ENCODE measurements at places on chromosomes 13 and 19.
A peak's percentile ranks its signal among the peaks of the same experiment; 100 is the strongest.

- no peak for DNase-seq
Observed at GRCh38 chr13:103394618-103395017, 328.4 kb upstream of the SLC10A2 start.

DNA sequence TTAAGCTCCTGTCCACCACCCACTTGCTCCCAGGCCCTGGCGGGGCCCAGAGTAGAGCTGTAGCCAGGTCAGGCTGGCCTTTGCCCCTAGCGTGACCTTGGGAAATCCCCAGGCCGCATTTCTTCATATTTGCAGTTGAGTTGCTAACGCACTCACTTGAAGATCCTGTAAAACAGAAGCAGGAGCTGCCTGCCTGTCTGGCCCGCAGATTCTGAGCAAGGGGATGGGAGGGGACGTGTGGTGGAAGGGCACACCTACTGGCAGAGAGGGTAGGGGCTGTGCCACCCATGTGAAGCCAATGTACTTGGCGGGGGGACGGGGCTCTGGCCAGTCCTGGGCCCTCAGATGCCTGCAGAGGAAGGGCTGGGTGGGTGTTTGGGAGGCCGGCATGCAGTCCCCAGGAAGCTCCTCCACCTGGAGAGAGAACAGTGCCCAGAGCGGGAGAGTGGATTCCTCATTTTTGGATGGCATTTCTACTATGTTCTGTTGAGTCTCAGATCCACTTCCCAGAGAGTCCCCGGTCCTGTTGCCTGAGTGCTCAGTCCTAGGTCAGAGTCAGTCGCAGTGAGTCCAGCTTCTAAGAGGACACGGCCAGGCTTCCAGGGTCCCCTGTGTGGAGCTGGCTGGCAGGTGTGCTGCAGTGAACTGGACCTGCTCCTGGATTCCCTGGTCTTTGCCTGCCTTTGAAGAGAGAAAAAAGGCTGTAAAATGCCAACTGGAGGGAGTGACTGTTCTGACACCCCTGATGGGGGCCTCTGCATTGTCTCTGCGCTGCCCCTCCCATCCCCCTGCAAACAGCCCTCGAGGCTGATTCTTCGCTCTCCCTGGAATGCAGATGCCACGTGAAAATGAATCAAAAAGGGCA, 62.9 kb downstream of the GGACT start:
- no peak for DNase-seq

GRCh38 chr13:99224021-99224420, 23.4 kb downstream of the UBAC2 start:
- no peak for DNase-seq

GRCh38 chr19:41872775-41873647, 4.1 kb upstream of the CD79A start:
- peak; percentile 86 for DNase-seq

DNA sequence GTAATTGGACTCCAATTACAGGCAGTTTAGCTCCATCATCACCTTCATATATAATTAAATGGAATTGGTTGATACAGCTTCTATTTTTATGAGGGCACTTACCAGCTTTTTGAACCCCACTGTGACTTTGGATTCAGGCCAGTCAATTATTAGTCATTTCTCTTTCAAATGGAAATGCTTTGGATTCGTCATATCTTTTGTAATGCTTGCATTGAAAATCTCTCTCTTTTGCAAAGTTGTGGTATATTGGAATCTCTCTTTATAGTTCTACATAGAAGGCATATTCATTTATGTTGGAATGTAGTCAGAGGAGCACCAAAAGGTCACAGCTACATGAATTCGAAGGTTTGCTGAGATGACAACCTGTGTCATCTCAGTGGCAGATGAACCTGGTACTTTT, 1074.3 kb upstream of the SLC10A2 start:
- no peak for DNase-seq

- DNase-seq: no peak
Observed at GRCh38 chr13:53301449-53301848, 272.8 kb downstream of the OLFM4 start.

- DNase-seq: no peak
Observed at GRCh38 chr13:47017476-47017875, 120.6 kb upstream of the HTR2A start.

GRCh38 chr13:59946944-59947343, 216.8 kb downstream of the DIAPH3 start:
- no peak for DNase-seq

DNA sequence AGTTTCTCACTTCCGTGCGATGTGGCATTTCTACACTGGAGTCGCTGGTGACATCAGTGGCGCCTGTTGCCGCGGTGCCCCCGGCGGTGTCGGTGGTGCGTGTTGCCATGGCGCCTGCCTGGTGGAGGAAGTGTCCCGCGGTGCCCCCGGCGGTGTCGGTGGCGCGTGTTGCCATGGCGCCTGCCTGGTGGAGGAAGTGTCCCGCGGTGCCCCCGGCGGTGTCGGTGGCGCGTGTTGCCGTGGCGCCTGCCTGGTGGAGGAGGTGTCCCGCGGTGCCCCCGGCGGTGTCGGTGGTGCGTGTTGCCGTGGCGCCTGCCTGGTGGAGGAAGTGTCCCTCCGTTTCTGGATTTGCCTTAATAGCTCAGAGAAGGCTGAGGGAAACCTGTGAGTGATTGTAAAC, 127.6 kb downstream of the KDM4B start:
- no peak for DNase-seq
